ENCODE measurements at places on chromosomes 12 and 14. TPM values are rescaled to one million over a fixed set of nuclear protein-coding genes. Genes with fewer than 3 reads are reported as not detected.

DNA sequence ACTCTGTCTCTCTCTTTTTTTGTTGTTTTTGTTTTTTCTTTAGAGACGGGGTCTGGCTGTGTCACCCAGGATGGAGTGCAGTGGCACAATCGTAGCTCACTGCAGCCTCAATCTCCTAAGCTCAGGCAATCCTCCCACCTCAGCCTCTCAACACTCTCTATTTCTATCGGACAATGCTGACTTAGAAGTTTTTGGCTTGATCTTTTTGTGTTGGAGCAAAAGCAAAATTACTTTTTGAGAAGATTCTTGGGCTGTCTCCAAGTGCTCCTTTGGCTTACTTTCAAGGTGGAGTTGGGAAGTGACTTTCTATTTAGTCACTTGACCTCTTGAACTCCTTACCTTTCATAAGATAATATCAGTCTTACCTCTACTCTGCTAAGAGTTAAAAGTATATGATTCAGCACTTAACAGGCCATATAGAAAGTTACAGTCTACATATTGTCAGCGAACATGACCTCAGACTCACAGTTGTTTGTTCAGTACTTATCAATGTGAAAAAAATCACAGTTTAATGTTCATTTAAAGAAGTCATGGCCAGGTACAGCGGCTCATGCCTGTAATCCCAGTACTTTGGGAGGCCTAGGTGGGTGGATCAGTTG is 15.4 kb upstream of the MIA2 start:
- no peak for DNase-seq

DNA sequence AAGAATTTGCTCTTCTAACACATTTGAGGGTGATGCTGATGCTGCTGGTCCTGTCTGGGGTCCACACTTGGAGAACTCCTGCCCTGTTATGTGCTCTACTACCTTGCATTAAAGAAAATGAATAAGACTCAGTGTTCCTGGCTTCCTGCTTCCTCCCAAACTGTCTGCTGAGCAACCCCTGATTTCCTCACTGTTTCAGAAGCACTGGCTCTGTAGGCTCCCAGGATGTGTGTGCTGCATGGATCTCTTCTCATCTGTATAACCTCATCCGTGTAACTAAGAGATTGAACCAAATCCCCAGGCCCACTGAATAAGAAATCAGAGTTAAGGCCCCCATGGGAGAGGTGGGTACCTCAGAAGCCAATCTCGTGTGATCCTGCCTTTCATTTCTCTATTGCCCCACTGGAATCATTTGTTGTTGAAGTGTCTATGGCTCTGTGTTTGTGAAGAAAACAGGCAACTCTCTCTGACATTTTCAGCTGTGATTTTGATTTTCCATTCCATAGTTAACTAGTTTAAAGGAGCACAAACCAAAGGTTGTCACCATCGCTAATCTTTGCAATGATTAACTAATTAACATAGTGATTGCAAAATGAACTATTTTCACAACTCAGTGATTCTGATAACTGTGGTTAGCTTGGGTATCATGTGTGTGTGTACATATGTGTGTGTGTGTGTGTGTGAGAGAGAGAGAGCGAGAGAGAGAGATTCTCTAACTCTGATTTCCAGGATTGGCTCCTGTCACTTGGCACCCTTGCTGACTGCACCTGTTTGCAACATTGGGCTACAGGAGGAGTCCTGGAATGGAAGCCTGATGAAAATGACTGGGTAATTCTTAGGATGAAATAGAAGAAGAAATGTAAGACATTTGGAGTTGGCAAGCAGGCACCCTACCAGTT is 196.2 kb downstream of the SLC38A4 start:
- DNase-seq, result no peak

- no peak for DNase-seq
Measured at GRCh38 chr14:82055515-82056115, 522.0 kb upstream of the SEL1L start.

Gene TEX52
- not detected for total RNA-seq

Gene RNASE3
- total RNA-seq, result not detected
